NCI-H1436 treated with DMSO at 0.1 percent for 48 hours (cell line): ENCODE measurements at places on chromosomes 6 and 20.

- DNase-seq: no peak
Measured at GRCh38 chr6:167396659-167397490, 72.0 kb downstream of the TTLL2 start.

- no peak for DNase-seq
Measured at GRCh38 chr6:37488476-37488875, 11.2 kb downstream of the CCDC167 start.

- DNase-seq: no peak
Measured at GRCh38 chr6:44701637-44702101, 314.2 kb downstream of the CDC5L start.

DNA sequence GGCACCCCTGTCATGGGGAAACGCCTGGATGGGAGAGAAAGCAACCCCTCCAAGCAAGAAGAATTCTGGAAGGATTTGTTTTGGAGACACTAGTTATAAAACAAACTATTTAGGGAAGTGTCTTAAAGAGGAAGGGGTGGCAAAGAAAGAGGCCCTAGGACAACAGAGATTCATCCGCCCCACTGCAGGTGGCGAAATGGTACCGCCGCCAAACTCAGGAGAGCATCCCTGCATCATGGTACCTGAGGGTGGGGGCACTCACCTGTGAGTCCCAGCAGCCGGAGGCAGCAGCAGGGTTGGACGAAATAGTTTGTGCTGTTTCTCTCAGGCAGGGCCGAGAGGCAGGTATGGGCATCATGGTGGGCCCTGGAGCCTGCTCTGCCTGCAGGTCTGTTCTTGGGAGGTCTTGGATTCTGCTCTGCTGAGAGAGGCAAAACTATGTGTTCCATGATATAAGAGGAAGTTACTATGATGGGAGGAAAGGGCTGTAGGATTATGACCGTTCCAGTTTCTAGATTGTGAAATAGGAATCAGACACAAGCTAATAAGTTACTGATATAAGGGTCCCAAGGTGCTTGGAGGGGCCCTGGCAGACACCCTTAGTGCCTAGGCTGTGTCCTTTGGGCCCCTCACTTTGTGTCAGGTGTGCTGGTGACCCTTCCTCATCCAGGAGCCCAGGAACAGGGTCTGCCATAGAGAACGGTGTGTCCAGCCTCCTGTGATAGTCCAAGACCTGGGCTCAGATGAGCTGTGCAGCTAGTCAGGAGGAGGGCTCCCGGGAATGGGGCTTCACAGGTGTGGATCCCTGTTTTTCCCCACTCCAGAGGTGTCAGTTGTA, 20.4 kb downstream of the SIRPD start:
- no peak for DNase-seq

- DNase-seq: no peak
Measured at GRCh38 chr20:46226602-46227001, 81.7 kb downstream of the CDH22 start.

- no peak for DNase-seq
Measured at GRCh38 chr6:159742165-159742564, 14.9 kb downstream of the WTAP start.

- DNase-seq: no peak
Measured at GRCh38 chr6:157323255-157323965, at the start of gene TMEM242. TSS of gene TMEM242 (minus strand) at chr6:157323519. CDS start at chr6:157323499, 20 bp downstream.

DNA sequence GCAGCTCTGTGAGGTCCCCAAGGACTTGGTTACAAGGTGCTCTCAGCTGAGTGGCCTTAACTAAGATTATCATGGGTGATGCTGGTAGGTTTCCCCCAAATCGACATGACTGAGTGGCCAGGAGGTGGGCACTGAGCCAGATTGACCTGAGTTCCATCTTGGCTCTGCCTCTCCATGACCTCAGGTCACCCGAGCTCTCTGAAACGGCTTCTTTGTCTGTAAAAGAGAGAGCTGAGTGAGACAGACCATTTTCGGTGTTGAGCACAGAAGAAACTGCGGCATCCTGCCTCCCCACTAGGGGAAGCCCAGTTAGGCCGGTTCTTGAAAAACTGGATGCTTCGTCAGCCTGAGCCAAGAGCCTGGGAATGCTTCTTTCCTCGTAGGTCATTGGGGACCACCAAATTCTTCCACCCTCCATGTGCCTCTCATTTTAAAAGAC, 14.1 kb upstream of the STX16 start:
- no peak for DNase-seq

DNA sequence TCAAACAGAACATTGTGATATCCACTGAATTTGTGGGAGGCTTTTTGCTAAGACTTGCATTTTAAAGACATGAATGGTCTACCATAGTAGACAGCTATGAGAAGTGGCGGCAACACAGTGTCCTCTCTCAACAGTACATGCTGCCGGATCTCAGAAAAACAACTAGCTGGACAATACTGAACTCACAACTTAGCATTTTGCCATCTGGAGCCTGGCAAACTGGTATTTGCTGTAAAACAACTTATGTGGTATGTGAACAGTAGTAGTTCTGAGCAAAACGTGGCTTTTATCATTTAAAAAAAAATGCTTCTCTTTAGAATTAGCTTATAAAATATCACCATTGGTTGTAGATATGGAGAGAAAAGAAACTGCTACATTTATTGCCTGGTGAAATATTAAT, 3.3 kb upstream of the PXDC1 start:
- DNase-seq: no peak

DNA sequence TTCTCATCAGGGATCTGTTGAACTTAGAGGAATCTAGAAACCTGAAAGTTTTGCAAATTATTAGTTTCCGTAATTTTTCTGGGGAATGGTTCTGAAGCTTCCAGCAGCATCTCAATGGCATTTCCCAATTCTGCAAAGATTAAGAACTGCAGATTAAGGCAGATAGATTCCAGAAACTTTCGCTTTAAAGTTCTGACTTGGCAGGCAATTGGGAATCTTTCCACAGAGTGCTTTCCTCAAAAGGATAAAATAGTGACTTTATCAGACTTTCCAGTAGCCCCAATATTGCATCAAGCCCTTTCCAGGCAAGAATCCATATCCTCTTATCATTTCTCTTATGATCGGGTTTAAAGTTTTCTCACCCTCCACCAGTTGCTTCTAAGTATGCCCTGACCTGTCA, 261.1 kb downstream of the FNDC1 start:
- no peak for DNase-seq

DNA sequence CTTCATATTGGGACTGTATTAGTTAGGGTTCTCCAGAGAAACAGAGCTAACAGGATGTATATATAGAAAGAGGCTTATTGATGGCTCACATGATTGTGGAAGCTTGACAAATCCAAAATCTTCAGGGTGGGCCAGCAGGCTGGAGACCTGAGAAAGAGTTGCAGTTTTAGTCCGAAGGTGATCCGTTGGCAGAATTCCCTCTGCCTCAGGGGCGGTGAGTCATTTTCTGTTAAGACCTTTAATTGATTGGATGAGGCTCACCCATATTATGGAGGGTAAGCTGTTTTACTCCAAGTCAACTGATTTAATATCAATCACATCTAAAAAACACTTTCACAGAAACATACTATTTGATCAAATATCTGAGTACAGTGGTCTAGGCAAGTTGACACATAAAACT, 113.6 kb downstream of the FLRT3 start:
- no peak for DNase-seq

DNA sequence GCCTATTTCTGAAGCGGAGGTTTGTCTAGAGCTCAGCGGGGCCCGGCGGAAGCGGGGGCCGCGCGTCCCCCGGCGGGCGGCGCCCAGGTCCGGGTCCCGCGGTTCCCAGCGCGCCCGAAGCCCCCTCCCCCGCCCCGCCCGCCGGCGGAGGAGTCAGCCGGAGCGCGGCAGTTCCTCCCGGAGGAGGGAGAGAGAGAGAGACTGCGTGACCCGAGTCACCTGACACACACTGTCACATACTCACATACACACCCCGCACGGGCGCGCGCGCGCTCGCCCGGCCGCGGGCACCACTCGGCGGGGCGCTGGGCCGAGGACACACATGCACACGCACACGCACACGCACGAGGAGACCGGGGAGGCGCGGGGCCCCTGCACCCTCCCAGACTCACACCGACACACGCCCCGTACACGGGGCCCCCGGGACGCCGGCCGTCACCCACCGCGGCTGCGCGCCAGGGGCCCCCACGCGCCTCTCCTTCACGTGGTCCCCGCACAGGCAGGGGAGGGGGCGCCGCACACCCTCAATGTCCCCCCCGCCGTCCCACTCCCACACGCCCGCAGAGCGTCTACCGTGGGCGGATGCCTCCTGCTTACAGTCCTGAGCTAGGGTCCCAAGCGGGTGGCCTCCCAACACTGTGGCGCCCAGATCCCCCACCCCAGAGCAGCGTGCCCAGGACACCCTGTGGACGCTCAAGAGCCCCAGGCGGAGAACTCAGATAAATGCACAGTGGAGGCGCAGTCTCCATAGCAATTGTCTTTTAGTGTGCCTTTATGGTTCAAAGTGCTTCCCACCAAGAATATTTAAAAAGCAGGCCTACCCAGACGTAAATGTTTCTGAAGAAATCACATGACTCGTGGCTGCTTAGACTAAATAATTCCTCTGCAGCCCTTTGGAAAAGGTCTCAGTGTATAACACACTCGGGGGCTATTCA, at the start of gene RRAGD:
TSS of gene RRAGD (minus strand) at position 203 of the 935 bp plus-strand sequence. CDS start 280 bp downstream, outside the sequence.
- DNase-seq: peak; percentile 47
